ENCODE measurements at places on chromosomes 3 and 15.

DNA sequence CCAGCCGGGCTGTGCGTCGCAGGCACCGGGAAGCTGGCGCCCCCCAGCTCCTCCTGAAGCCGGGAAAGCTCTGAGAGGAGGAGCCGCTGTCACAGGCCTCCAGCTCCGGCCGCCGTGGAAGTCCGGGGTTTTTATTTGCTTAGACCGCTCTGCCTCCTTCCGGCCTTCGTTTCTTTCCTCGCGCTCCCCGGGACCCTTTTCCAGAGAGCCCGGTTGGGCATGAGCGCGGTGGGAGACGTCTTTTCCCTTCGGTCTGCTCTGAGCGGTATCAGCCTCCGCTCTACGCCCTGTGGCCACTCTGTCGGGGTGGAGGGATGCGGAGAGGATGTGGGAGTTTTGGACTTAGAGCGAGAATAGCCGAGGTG, 559 bp downstream of the SENP5 start:
- DNase-seq = no peak

DNA sequence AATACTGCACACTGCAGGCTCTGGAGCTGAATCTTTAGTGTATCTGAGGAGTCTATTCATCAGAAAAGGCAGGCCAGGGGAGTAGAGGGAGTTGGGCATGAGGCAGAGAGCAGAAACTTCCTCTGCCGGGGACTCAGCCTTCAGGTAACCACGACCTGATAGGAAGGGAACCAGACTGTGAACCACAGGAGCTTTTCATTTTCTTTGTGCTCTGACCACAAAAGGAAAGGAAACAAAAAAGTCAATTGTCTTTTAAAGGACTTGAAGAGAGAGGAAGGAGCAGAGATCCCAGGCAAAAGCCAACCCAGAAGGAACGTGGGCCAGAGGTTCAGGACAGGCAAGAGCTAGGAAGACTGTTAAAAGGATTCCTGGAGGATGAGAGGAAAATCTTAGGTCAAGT, 573.3 kb downstream of the EPHB1 start:
- DNase-seq = no peak

GRCh38 chr3:90015688-90016356, 908.4 kb downstream of the EPHA3 start:
- peak; percentile 2 for DNase-seq

DNA sequence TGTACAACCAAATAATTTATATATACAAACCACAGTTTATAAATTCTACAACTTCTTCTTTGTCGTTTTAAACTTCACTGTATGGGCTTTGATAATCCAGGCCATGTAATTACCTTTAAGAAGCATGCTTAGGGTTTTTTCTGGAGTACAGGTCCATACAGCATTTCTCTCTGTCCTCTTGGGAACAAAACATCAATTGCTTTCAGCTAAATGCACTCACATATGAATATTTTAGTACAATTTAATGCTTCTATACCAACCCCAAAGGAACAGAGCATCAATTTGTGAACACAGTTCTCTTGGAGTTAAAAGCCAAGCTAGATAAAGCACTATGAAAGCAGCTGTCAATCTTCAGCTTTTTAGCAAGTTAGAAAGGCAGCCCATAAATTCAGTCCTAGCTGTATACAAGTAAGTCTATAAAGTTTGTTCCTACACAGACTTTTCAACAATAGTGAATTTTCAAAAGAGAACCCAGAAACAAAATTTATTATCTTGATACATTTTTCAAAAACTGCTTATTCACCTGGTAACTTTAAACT, 66.1 kb downstream of the ETFA start:
- no peak for DNase-seq

- DNase-seq = no peak
These were observed 31.0 kb upstream of the ZCWPW2 start for GRCh38 chr3:28317438-28318022.

GRCh38 chr15:85578941-85579701, 198.7 kb downstream of the AKAP13 start:
- no peak for DNase-seq

DNA sequence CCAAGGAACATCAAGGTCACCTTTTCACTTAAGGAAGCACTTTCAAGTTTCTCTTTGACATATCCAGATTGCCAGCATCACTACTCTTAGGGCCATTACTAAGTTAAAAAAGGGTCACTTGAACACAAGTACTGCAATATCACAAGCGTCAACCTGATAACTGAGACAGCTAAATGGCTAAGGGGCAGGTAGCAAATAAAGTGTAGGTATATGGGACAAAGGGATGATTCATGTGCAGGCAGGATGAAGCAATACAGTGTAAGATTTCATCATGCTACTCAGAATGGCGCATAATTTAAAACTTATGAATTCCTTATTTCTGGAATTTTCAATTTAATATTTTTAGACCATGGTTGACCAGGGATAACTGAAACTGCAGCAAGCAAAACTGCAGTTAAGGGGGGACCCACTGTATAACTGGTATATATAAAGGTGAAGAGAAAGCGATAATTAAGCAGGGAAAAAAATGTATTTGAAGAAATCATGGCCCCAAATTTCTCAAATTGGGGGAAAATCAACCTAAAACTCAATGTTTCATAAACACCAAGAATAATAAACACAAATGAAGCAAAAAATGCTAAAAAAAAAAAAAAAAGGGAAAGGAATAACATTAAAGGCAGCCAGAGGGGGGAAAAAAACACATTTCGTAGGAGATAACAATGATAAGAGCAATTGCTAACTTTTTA, 13.1 kb downstream of the CCR1 start:
- DNase-seq = no peak

DNA sequence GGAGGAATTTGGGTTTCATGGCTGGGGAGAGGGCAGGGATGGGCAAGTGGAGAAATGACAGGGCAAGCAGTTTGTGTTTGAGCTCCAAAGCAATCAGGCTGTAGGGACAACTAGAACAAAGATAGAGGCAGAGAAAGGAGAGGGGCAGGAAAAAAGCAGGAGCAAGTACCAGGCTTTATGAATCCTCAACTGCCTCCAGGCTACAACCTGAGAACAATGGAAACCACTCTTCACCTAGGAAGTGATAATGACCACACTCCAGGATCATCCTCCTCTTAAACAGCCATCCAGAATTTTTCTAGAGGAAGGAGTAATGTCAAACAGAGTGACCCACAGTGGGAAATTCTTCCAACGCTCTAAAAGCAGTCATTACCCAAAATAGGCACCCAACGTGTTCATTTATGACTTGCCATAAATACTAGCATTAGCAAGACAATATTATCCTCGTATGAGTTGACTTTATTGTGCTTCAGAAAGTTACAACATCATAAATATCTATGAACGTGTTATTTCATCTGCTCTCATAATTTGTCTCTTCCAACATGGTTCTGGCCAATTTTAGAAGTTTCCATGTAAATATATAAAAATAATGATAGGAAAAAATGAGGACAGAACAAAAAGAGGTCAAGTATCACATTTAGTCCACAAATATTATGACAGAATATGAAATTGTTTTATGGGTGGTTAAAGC, 50.5 kb downstream of the TNFAIP8L3 start:
- DNase-seq = no peak

GRCh38 chr3:14462738-14463137, 60.3 kb downstream of the SLC6A6 start:
- no peak for DNase-seq

DNA sequence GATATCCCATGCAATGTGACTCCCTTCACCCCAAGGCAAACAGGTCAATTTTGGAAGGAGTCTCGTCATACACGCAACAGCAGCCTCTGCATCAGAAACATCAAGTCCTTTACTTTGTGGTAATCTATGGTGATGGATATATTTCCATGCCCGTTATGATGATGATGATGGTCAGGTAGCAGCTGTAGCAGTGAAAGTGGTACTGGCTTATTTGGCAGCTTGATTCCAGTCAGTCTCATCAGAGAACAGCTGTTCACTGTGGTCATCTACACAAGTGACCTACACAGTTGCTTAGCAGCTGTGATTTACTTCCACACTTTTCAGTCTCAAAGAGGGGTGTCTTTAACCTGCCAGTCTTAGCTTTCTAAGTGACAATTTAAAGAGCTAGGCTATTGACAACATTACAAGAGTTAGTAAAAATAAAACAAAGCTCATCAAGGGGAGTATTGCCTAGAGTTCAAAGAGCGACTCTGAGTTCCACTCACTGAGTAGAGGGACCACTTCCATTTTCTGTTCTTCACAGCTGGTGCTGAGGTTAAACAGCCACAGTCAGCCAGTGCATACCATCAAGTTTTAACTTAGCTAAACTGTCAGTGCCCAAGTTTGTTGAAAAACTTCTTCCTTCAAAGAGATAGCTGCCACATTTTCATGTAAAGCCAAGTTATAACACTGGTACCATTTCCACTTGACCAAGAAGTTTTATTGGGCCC, 587.4 kb upstream of the KCNMB2 start:
- DNase-seq = no peak

- DNase-seq = no peak
These were observed 4.6 kb downstream of the TIMP4 start for GRCh38 chr3:12154151-12154550.

DNA sequence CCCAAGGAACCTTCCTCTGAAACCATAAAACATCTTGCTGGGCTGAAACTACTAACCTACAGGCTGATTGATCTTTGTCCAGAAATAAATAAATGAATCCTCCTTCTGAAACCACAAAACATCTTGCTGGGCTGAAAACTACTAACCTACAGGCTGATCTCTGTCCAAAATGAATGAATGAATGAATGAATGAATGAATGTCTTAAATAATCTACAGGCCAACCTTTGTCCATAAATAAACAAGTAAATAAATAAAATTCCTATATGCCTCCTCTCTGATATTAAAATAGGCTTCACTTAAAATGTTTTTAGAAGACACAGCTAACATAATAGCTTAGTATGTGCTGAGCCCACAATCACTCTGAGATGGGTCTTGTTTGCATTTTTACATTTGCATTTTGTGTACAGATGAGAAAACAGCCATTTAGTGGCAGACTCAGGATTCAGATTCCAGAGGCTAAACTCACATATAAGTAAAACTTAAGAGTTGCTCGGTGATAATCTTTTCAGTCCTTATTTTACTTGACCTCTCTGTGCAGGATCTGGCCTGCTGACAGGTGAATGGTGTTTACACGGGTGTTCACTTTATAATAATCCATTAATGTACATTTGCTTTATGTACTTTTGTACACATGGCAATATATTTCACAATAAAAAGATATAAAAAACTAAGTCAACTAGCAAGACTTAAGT, 10.4 kb downstream of the TJP1 start:
- no peak for DNase-seq

- no peak for DNase-seq
These were observed 301.9 kb downstream of the IL20RB start for GRCh38 chr3:137259701-137260100.

GRCh38 chr3:154188437-154188836, 67.2 kb downstream of the ARHGEF26 start:
- no peak for DNase-seq

DNA sequence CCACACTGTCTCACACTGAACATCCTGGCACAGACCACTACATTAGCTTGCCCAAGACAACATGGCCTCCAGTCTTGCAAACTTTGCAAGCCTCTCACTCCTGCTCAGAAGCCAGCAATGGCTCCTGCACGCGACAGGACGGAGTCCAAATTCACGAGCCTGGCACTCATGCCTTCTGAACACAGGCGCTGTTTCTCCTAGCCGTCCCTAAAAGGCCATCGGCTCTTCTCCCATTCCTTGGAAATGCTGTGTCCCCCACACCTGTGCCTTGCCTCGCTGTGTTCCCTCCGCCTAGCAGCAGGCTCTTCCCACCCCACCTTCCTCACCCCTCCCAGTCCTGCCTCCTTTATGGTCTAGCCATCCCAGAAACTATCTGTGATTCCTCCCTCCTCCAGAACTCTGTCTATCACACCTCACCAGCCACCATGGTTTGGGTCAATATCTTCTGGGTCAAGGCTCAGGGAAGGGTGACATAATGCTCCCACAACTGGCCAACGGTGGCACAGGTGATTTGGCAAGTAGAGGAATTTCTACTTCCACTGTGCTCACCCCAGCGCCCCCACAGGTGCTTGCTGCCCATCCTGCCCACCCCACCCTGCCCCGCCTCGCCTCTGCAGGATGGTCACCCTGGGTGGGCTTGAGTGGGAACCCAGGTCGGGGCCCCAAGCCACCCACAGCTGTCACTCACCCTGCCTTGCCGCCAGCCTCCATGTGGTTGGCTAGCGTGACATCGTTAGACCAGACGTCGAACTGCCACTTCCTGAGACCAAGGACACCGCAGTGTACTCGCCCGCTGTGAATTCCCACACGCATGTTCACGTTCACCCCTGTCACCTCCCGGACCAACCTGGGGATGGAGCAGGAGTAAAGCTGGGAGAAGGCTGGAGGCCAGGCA, 120.7 kb downstream of the ADCY5 start:
- no peak for DNase-seq

DNA sequence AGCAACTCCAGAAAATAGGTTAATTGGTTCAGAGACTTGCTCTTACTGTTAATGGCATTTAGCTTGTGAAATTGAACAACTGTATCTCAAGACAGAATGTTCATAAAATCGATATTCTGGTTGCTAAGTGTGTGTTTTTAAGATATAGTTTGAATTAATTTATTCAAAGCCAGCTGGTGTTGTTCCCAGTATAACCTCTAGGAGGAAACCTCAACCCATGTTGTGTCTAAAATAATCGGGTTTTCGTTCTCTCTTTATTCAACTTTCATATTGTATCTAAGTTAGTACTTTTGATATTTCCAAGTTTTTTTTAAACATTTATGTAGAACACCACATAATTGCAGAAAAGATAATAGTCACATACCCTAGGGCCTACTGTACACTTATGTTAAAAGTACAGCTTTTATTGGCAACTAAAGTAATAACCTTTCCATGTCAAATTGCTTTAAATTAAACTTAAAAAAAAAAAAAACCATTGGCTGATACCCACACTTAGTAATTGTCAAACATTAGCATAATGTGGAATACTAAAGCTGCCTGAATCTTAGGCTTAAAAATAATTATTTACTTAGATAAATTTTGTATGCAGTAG, 90.9 kb downstream of the SAMMSON start:
- no peak for DNase-seq

- DNase-seq = no peak
These were observed 7.7 kb downstream of the CCR5 start for GRCh38 chr3:46378426-46378942.

DNA sequence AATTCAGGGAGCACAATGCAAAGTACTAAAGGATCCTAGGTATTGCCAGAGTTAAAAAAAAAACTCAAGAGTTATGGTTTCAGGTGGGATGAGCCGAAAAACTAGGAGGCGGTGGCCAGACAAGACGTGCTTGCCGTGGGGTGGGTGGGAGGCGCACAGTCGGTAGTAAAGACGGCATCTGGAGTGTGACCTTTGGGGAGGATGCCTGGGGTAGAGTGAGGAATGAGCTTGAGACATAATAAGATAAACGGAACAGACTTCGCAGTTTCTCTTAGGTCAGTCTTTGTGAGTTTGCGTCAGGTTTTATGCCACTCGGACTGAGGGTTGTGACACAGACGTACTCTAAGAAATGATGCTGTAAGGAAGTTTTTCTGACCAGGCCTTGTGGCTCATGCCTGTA, 139.6 kb downstream of the LRRK1 start:
- no peak for DNase-seq

DNA sequence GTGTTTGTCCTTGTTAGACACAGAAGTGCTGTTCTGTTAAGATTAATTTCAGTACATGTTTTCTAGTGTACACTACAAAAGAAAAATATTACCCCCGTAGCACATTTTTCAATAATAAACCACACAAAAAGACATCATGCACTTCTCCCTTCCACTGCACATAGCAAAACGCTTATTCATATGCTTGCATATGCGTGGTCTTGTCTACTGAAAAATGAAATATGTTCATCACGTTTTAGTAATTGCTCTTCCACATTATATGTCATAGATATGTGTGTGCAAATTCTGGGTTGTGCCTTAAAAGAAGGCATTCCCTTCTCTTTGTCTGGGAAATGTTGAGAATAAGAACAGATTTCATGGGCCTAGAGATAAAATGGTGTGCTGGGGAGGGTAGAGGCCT, 353.9 kb downstream of the NSUN3 start:
- no peak for DNase-seq

GRCh38 chr3:97917813-97918536, 54.3 kb downstream of the RIOX2 start:
- DNase-seq = no peak

Data from NCI-H446 treated with DMSO at 0.1 percent for 48 hours (cell line).